Suprapubic skin (tissue), 4 donors: ENCODE measurements at places on chromosomes 2 and 18.

GRCh38 chr2:195475336-195475735, 181.7 kb upstream of the SLC39A10 start:
- no peak for DNase-seq

DNA sequence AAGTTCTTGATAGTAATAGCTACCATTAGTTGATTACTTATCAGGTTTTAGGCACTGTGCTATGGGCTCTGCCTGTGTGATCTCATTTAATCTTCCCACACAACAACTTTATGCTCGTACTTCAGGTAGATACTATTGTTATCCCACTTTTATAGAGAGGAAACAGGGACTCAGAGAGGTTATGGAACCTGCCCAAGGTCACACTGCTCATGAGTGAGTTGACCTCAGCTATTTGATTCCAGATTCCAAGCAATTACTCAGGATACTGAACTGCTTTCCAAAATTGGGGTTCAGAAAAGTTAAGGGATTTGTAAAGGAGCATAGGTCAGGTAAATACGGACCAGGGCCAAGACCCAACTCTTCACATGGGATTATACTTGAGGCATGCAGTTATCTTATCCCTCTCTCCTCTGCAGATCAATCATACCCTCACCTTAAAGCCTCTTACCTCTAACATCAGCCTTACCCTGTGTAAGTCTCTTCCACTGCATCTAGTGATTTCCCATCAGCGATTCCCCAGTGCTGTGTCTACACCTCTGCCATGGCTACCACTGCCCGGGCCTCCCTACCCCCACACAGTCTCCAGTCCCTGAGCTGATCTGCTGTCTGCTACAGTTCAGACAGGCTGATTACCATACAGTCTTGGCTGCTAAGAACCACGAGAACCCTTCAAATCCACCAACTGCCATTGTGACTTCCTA, 74.4 kb downstream of the ANTXR1 start:
- no peak for DNase-seq

- DNase-seq, result no peak
Measured at GRCh38 chr18:36499938-36500337, 202.4 kb downstream of the FHOD3 start.

DNA sequence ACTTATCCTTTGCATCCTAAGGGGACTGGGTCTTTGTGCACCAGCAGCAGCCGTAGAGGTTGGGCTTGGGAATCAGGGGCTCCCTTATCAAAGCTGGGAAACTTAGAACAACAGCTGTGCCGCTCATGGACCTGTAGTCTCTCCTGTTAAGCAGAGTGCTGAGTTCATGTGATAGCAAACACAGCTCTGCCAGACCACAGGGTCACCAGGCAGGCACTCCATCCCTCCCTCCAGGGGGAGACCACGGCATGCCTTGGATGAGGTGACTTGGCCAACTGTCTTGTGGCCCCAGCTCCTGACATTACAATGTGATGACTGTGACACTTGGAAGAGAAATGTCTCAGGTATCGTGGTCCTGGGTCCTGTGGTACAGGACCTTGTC, 60.0 kb downstream of the DGKD start:
- DNase-seq, result peak; percentile 24

DNA sequence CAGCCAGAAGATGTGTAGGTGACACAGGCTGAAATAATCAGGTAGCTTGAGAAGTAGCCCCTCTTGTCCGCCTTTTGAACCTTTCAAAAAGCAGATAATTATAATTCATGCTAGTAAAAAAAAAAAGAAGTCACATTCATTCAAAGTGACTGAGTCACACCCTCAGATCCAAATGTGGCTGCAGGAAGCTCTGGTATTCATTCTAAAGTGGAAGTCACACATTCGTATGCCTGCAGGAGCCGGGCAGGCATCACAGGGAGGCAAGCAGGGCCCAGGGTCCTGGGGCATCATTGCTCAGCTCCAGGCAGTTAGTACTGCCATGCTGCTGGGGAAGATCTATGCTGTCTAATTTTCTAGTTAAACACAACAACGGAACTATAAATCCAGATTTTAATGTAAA, 21.7 kb upstream of the RAB11FIP5 start:
- no peak for DNase-seq

DNA sequence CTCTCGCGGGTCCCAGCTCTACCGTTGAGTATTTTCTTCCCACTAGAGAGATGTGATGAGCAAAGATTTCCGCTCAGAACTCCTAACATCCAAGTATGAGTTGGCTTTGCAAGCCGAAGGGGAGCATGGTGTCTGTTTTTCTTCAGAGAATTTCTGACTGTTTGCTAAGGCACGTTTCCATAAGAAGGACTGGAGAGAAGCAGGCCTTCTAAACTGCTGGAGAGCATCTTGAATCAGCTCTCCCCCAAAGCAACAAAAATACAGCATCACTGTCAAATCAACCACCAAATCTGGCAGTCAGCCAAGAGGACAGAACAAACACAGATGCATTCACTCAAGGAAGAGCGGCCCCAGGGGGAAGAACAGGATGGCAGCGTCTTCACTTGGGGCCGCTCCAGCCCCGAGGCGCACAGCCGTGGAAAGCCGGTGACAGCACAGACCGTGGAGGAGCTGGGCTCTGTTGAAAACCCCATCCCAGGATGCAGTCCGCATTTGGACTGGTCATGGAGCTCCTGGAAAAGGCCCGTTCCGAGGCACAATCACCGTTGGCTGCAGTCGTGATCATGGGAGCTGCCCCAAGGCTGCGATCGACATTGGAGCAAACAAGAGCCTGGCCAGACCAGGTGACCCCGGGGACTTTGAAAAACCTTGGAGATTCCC, 101.4 kb downstream of the NFATC1 start:
- DNase-seq, result peak; percentile 71

- DNase-seq, result no peak
Measured at GRCh38 chr18:36850527-36851201, 21.7 kb downstream of the KIAA1328 start.

DNA sequence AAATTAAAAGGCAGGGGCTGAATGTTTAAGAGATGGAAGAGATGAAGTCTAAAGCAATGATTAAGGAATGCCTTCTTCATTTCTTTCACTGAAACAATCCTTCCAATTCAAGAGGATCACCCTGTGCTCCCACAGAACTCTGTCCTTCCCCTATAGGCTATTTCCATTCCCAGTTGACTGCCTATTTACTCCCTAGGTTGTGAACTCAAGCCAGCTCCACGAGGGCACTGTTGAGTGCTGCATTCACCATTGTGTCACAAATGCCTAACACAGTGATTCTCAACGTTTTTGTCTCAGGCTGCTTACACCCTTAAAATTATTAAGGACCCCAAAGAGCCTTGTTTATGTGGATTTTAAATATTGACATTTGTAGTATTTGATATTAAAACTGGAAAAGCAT, 112.4 kb downstream of the AOX1 start:
- no peak for DNase-seq

DNA sequence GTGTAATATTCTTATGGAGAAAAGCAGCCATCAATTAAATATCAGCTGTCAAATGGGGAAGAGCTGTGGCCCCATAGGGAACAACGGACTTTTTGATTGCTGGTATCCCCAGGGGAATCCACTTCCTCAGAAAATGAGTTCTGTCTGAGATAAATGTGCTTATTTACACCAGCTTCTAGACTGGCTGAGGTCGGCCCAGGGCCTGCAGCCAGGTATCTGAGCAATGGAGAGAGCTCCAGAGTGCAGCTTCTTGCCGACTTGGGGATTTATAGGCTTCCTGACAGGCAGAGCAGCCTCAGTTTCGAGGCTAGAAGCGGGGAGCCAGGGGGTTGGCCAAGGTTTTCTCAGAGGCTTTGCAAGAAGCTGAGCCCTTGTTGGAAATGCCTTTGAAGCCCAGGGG, 67.2 kb downstream of the MCFD2 start:
- DNase-seq, result no peak

GRCh38 chr2:2808551-2809058, 477.5 kb upstream of the MYT1L start:
- no peak for DNase-seq

DNA sequence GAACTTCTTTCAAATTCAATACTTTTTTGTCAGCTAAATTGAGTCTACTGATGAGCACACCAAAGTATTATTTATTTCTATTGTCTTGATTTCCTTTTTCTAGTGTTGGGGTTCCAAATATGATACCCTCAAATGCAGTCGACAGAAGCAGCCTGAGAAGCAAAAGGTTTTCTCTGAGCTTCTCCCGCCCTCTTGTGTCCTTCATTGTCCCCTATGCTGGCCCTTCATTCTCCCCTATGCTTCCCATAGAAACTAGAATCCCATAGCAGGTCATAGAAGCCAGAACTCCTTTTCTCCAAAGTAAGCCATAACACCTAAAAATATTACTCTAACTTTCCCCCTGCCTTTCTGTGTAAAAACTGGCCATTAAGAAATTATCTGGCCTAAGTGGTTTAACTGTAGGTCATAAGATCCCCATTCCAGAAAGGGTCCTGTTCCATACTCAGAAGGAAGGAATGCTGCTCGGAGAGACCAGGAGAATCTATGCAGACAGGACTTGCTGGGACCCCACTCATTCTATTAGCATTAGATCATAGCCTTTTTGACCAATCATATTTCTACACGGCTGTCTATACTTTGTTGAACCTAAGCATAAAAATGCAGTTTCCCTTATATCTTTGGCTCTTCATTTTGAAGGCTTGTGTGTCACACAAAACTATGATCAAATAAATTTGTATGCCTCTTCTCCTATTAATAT, 764.6 kb upstream of the PKDCC start:
- DNase-seq, result no peak

GRCh38 chr18:40006634-40007033, 1948.4 kb upstream of the PIK3C3 start:
- no peak for DNase-seq

GRCh38 chr2:170170281-170171040, 7.5 kb upstream of the MYO3B start:
- DNase-seq, result no peak

- DNase-seq, result no peak
Measured at GRCh38 chr2:84701880-84702279, 179.0 kb downstream of the TRABD2A start.

GRCh38 chr2:174846218-174846617, 81.9 kb upstream of the CHRNA1 start:
- DNase-seq, result no peak

GRCh38 chr18:77091366-77091765, 41.2 kb downstream of the MBP start:
- peak; percentile 59 for DNase-seq

GRCh38 chr2:38298539-38298938, 78.5 kb downstream of the ATL2 start:
- DNase-seq, result no peak

GRCh38 chr2:204133476-204133875, 196.9 kb downstream of the ICOS start:
- DNase-seq, result no peak

GRCh38 chr2:236968101-236968879, 117.4 kb upstream of the COPS8 start:
- peak; percentile 50 for DNase-seq

DNA sequence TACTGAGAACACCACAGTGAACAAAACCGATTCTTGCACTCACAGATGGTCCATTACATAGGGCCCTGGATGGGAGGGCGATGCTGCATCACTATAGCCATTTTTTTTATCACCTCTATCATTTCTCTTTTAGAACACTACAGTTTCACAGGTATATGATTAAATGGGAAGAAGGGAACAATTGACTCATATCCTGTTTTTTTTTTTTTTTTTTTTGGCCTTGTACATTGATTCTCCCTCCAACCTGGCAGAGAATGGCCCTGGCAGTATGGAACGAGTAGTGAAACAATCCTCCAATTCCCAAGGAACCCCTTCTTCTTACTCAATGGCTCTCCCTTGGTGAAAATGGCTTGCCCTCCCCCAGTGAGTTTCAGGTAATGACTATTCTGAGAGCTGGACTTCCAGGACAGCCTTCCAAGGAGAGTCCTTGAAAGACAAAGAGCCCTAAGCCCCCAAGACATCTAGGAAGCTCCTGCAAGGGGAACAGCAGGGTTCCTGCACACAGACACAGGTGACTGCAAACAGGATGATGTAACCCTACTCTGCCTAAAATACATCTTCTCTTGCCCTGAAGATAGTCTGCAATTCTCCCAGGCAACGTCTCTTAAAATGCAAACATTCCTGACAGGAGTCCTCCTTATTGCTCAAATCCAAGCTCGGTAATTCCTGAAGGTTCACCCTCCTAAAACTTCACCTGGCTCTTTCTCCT, 405.4 kb downstream of the SETBP1 start:
- DNase-seq, result no peak

GRCh38 chr18:2893056-2893455, 46.2 kb downstream of the EMILIN2 start:
- DNase-seq, result no peak

GRCh38 chr2:237752761-237753165, 45.8 kb upstream of the RBM44 start:
- no peak for DNase-seq

DNA sequence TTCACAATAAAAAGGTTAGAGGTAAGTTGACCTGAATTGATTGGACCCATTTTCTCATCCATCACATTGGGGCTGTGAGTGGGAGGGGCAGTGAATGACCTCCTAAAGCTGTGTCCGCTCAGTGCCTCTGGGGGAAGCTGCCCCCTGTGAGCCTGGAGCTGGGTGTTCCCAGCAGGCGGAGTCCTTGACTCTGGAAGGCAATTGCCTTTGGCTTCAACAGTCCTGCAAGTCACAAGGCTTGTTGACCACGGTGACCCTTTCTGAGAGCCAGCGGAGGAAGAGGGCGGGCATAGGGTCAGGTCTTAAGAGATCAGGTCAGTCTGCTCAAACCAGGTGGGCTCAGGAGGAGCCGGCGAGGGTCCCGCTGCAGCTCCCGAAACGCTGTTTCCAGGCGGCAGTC, 1.1 kb upstream of the CIDEA start:
- DNase-seq, result no peak
